ENCODE measurements at places on chromosomes 3 and 15.

DNA sequence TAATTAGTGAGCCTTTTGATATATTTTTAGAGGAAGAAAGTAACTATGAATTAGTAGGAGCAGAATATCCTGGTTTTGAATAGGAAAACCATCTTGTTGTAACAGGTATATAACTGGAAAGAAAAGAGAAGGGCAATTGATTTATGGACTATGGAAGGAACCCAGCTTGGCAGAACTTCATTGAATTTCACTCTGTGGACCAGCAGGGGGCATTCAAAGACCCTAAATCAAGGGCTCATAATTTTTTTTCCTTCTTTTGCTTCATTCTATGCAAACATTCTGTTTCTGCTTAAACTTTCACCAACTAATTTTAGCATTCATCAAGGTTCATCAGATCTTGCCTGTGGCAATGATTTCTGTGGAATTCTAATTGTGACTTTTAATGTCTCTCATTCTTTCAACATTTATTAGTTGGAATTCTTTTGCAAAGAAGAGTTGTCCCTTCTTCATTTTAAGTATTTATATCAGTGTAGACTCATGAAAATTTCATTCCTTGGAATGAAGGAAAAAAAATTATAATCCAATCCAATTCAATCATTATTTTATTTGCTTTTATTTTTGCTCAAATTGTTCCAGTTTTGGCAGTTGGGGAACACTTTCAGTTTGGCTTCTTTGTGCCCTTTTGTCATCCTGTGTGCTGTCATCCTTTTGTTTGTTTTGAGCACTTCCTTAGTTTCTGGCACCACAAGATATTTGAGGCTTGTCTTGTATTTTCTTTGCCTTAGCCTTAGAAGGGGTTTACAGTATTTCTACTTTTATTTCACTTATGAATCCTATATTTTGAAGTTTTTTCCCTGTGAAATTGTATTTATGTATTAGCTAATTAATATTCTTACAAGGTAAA lies 30.4 kb downstream of the NXPE3 start:
- DNase-seq, result peak; percentile 67

GRCh38 chr15:72358650-72359171 lies 17.1 kb downstream of the HEXA start:
- DNase-seq, result no peak

DNA sequence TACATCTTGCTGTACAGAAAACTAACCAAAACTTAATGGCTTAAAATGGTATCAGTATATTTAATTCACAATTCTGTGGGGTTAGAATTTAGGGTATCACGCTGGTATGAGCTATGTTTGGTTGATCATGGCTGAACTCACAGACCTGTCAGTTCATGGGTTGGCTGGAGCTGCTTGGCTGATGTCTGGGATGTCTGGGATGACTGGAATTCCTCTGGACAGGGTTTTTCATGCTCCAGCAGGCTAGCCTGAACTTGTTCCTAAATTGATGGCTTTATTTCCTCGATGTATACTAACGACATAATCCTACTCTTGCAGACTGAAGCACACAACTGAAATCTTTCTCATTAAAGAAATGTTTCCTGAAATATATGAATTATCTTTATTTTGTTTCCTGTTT lies 338.9 kb upstream of the GBE1 start:
- DNase-seq, result no peak

DNA sequence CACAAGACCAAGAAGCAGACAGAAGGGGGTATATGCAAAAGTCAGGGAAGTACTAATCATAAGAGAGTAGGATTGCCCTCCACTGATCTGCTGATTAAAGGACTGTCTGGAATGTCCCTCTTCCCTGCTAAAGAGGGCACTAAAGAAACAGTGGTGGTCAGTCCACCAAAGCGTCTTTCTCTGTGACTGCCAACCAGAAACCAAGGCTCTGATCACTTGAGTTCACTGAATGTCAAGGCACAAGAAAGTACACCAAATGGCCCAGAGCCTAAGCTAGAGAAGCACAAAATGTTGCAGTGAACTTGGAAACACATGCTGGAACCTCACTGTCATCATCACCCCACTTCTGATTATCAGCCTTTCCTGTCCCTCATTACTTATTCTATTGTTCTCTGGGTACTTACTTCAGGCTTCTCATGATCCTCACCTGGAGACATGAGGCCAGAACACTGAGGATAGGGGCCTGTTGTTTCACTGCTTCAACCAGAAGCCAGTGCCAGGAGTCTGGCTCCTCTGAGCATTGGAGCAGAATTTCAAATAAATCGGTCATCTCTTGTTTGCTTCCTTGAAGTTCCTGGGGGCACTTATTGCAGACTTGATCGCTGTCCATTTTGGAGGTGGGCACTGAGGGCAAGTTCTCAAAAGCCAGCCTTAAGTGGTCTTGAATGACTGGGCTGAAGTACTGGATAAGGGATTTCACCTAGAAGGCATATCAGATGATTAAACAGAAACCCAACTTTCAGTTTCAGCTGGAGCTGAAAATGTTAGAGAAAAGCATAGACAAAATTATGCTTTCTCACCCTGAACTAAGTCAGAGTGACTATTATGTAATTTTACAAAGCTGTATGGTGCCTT lies 58.9 kb downstream of the EIF3J start:
- DNase-seq, result no peak

DNA sequence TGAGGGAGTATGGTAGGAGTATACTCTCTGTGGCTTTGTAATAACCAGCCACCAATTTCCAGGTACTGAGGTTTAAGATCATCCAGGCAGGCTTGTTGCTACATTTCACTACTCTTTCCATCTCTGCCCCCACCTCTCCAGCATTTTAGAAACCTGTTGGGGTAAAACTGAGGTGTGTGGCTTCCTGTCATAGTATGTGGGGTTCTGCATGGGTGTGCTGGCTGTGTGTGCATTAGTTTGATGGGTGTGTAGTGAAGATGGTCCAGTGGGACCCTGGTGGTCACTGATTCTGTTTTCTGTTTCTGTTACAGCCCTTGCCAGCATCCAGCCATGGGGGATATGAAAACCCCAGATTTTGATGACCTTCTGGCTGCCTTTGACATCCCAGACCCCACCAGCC lies 34.0 kb downstream of the ZNF592 start:
- DNase-seq, result no peak

DNA sequence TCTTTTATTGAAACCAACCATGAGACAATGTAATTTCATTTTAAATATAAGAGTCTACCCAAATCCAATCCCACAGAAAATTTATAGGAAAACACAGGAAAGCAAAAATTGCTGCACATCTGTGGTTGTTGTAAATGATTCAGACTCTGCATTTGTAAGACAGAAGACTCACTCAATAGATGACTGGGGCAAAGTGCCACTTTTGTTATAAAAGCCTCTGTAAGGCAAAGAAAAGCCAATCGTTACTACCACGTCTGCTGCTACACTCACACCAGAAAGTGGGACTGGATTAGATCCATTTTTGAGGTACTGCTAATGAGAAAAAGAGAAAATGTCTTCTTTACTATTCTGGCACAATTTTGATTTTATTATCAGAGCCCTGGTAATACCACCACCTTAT lies 74.9 kb downstream of the SEMA6D start:
- no peak for DNase-seq

GRCh38 chr3:172102883-172103310 lies 63.5 kb downstream of the FNDC3B start:
- no peak for DNase-seq

DNA sequence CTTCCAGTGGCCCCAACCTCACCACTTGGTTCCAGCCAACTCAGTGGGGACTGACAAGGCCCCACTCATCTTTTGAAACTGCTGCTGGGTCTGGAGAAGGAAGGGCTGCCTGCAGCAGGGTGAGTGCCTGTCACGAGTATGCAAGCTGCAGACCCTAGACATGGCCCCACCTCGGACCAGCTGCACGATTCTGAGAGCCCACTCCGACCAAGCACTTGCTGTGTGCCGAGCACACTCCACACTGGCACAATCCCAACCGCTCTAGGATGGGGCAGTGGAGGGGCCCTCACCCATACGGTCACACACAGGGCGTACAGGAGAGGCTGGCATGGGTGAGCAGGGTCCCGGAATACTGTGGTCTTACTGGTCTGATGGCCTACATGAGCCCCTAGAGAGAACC lies 8.0 kb upstream of the PLXND1 start:
- no peak for DNase-seq

DNA sequence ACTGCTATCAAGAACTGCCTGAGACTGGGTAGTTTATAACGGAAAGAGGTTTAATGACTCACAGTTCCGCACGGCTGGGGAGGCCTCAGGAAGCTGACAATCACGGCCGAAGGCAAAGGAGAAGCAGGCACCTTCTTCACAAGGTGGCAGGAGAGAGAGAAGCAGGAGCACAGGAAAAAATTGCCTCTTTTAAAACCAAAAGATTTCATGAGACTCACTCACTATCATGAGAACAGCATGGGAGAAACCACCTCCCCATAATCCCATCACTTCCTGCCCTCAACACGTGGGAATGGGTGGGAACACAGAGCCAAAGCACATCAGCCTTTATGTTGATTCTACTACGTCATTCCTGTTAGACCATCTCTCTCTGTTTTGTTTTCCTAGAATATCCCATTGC lies 650.9 kb upstream of the SEMA6D start:
- DNase-seq, result no peak

- DNase-seq, result no peak
Measured at GRCh38 chr3:194686414-194686815, 732 bp downstream of the FAM43A start.

- no peak for DNase-seq
Measured at GRCh38 chr3:66350601-66351000, 129.8 kb downstream of the SLC25A26 start.

DNA sequence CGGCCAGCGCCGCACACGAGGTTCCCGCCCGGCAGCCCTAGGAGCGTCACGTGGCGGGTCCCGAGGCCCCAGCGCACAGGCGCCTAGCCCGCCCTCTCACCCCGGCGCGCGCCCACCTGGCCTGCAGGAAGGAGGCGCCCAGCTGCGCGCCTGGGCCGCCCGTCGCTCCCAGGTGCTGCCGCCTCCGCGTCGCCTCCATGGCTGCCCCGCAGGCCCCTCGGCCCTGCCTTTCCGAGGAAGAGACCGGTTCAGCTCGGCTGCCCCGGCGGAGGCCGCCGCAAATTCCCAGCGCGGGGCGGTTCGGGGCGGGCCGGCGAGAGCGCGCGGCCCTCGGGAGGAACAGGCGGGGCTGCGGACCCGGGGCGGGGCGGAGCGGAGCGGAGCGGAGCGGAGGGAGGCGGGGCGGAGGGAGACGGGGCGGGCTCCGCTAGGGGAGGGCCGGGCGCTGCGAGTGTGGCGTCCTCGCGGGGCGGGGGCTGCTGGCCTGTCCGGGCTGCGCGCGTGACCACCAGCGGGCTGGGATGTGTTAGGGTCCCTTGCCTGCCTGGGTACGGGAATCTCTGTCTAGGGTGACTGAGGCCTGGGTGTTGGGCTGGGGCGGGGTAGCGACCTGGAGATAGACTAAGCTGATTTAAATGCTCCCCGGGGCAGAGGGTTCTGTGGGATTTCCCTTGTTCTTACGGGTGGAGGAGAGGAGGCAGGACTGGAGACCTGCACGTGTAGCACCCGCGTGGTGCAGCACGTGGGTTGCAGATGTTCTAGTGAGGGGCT lies at the start of gene CLN6:
Gene CLN6, minus strand, starts transcription at position 343 of the 771 bp plus-strand sequence. Its CDS starts 144 bp downstream, at position 199.
- peak; percentile 93 for DNase-seq

GRCh38 chr3:14467814-14468620 lies 65.6 kb downstream of the SLC6A6 start:
- DNase-seq, result peak; percentile 63

GRCh38 chr3:154280161-154280560 lies 44.1 kb downstream of the DHX36 start:
- no peak for DNase-seq

DNA sequence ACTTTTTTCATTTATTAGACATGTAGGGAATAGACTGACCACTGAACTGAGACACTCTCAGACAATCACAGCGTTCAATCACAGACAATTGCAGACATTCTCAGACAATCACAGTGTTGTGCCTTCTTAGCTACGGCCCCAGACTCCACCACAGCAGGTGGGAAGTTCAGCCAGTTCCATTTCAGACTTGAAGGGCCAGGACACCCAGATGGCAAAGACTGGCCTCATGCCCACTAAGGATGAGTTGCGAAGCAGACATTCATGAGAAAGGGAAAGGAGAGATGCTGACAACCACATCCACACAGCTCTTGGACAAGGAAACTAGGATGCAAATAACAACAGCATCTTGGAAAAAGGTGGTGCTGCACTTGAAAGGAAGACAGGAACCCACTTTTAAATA lies 21.9 kb upstream of the ALDH1L1 start:
- no peak for DNase-seq

- DNase-seq, result no peak
Measured at GRCh38 chr15:56532721-56533460, 68.0 kb upstream of the MNS1 start.

DNA sequence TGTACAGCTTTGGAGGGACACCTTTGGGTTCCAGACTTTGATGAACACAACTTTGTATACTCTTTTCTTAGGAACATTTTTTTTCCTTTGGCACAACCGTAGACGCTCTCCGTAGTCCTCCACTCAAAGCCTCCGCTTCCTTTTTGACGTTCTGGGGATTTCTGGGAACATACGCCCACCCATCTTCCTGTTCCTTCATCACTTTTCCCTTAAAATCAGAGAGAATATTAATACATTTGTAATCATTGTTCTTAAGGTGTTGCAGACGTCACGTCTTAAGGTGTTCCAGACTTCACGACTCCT lies 405 bp upstream of the SPG21 start:
- no peak for DNase-seq

DNA sequence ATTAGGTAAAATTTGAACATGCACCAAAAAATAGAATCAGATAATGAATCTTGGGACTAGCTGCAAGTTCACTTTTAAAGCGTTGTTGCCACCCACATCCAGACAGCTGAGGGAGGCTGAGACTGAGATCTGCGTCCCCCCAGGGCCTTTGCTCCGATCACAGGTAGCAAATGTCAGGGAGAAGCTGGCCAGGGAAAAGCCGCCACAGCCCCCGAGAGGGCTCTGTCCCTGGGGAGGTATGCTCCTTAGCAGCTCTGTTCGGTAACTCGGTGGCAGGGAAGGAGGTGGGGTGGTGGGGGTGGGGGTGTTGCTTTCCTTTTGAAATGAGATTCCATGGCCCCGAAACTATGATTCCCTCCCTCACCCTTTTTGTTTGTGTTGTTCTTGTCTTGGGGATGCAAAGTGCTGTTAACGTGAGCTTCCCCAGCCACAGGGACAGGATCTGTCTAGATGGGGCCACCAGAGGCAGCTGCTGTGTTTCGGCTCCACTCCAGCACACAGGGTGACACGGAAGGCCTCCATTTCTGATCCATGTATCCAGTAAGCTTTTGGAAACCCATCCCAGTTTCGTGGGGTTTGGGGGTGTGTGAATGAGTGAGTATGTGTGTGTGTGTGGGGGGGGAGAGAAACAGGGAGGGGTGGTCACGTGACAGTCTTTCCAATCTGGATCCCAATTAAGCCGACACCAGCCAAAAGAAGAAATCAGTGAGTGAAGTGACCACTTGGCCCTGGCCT lies 1.1 kb upstream of the MINAR1 start:
- DNase-seq, result no peak

DNA sequence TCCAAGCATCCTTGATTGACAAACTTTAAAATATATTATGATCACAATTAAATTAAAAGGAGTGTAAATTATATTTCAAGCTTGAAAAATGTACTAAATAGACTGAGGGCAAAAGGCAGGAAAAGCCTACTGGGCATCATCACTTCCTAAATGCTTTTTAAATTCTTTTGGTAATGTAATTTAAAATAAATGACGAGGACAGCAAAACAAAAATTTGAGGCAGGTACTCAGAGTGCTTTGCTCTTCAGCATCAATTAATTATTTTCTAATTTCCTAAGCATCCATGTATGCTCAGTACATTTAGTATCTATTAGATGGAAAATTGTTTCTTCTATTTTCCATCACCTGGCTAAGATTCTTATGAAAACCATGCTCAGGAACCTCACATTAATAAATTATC lies 5.2 kb downstream of the CBLB start:
- no peak for DNase-seq

Measured in hepatocyte (in vitro differentiated cells).